ENCODE measurements at places on chromosomes 5 and 9.

DNA sequence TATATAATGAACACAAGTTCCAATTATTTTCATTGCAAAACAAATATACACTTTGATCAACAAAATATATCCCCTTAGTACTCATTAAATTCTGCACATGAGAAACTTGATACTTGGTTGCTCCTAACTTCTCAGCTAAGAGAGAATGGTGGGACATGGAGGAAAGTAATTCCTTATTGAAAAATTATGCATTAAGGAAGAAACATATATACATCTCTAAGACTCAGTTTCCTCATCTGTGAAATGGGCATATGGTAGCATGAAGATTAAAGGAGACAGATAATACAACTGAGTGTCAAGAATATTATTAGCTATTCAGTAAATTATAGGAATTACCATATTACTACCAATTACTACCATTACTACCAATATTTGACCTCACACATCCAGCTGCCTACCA is 85.8 kb downstream of the CRB2 start:
- no peak for DNase-seq

GRCh38 chr5:139647506-139648204 is 494 bp upstream of the CXXC5 start:
- DNase-seq: no peak

DNA sequence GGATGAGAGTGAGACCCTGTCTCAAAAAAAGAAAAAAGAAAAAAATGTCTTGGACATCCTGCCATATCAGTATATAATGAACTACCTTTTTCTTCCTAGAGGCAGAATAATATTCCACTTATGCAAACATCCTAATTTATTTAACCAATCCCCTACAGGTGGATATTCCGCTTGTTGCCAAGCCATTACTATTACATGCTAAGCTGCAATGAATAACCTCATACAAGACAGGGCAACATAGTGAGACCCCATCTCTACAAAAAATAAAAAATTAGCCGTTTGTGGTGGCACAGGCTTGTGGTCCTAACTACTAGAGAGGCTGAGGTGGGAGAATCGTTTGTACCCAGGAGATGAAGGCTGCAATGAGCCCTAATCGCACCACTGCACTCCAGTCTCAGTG is 1.7 kb upstream of the AFF4 start:
- no peak for DNase-seq

GRCh38 chr9:96331236-96331947 is 29.4 kb upstream of the HSD17B3 start:
- no peak for DNase-seq

- DNase-seq: no peak
Measured at GRCh38 chr5:107469485-107470294, 201.0 kb downstream of the EFNA5 start.

DNA sequence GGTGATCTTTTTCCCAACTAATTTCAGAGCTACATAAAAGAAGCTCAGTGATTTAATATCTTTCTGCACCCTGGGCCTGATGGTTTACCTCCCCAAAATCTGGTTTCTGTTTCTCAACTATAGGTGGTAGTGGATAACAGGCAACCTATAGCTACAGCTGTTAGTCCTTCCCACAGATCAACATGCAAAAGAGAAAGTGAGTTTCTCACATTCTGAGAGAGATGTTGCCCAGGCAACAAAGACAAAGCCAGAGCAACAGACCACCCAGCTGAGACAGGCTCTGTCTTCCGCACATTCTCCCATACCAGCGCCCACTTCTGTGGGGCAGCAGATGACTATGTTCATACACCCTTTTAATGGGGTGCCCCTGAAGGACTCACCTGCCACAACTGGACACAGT is 40.7 kb upstream of the PPP2R2B start:
- DNase-seq: no peak

- DNase-seq: no peak
Measured at GRCh38 chr5:133110709-133111108, 58.9 kb downstream of the HSPA4 start.

GRCh38 chr5:92694067-92694466 is 887.0 kb downstream of the NR2F1-AS1 start:
- DNase-seq: no peak

GRCh38 chr5:150779397-150780186 is 1.0 kb downstream of the SMIM3 start:
- DNase-seq: no peak

- no peak for DNase-seq
Measured at GRCh38 chr5:168612996-168613395, 33.8 kb upstream of the PANK3 start.

- DNase-seq: no peak
Measured at GRCh38 chr9:129145841-129146292, 32.2 kb downstream of the IER5L start.

- no peak for DNase-seq
Measured at GRCh38 chr5:1564182-1564748, 40.5 kb upstream of the LPCAT1 start.

DNA sequence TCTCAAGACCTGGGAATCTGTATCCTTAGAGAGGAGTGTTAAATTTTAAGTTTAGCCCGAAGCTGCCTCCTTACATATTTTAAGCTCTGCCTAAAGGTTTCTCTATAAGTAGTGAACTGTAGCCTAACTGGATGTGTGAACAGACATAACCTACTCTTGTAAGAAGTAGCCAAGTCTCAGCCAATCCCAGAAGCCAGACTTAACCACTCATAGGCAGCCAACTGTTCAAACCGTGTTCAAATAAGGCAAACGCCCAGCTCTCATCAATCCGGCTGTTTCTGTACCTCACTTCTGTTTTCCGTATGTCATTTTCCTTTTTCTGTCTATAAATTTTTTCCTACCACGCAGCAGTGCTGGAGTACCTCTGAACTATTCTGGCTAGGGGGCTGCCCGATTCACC is 58.7 kb upstream of the HRH2 start:
- no peak for DNase-seq

DNA sequence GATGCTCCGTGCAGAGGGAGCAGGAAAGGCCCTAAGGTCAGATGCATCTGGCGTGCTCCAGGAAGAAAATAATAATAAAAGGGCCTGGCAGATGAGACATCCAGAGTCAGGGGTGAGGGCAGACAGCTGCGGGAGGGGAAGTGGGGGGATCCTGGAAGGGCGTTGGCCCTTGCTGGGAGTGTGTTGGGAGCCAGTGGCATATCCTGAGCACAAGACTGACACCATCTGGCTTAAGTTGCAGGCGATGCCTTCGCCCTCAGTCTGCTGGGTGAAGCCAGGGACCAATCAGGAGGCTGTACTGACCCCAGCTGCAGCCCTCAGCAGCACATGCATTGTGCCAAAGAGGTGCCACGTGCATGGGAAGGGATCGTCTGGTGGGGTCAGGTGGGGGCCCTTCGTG is 3.8 kb downstream of the OR2V2 start:
- DNase-seq: no peak

DNA sequence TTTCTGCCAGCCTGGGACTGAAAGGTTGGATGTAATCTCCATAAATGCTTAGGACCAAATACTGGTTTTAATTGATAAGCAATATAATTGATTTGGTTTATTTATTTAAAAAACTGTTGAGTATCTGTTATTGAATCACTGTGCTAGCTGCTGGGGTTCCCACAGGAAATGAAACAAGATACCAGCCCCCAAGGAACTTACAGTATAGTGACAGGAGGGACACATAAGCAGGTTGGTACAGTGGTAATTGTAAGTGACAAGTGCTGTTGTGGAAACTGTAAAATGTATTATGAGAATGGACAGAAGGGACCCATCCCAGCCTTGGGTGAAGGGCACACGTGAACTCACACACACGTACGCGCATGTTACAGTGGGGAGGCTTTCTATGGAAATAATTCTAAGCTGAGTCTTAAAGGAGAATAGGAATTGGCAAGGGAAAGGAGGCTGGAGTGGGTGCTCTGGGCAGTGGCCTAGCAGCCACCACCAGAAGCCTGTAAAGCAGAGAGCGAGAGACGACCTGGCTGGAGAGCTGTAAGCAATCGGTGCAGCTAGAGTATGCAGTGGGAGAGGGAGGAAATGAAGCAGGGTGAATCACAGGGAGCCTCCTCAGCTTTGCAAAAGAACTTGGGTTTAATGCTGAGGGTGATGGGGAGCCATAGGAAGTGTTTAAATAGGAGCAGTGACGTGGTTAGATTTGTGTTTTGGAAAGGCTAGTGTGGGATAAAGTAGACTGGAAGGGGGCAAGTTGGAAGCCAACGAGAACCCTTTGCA is 39.3 kb downstream of the GLRA1 start:
- no peak for DNase-seq

GRCh38 chr9:131366761-131367401 is 27.0 kb upstream of the PRRC2B start:
- DNase-seq: no peak

- DNase-seq: no peak
Measured at GRCh38 chr5:5330728-5331452, 91.6 kb upstream of the ICE1 start.

DNA sequence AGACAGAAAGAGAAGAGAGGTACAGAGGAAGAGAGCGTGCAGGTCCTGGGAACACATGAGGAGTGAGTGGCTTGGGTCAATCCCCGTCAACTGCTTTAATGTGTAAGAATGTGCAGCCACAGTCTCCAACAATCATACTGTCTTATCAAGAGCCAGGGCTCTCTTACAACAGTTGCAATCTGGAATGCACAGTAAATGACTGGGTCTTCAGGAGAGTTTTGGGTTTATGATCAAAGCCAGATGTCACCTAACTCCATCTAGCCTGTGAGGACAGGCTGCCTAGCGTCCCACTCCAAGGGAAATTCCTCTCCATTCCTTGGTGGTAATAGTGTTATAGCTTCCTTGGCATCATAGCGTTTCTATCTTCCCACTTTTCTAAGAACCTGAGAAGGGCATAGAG is 75.0 kb upstream of the TRIO start:
- DNase-seq: no peak

DNA sequence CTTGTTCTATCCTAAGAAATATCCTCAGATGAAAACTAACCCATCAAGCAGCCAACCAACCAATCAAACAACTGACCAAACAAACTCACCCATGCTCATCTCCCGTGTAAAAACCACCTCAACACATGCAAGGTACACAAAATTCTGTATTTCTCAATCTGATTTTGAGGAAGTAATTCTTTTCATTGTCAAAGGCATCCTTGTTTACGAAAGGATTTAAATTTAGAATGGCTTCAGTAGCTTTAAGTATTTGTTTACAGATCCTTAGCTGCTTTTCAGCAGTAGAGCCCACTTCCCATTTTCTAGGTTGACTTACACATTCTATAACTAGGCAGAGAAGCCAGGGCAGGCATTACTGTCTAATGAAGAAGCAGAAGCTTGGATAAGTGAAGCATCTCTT is 78.6 kb downstream of the NTRK2 start:
- DNase-seq: no peak

DNA sequence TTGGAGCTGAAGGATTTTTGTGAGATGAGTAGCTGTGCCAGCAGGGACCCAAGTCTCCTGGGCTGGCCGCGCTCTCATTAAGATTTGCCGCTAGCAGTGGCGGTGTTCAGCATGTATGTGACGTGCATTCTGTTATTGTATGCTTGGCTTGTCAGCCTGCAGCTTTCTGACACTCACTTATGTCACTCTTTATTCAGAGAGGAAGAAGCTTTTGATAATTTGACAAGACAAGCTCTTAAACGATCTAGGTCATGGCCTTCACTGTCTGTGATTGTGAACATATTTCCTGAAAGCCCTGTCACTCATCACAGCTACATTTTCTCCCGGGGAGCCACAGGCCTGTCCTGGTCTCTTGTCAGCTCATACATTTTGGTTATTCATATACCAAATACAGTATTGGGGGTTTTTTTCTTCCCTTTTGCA is 98.2 kb upstream of the GRHPR start:
- no peak for DNase-seq

DNA sequence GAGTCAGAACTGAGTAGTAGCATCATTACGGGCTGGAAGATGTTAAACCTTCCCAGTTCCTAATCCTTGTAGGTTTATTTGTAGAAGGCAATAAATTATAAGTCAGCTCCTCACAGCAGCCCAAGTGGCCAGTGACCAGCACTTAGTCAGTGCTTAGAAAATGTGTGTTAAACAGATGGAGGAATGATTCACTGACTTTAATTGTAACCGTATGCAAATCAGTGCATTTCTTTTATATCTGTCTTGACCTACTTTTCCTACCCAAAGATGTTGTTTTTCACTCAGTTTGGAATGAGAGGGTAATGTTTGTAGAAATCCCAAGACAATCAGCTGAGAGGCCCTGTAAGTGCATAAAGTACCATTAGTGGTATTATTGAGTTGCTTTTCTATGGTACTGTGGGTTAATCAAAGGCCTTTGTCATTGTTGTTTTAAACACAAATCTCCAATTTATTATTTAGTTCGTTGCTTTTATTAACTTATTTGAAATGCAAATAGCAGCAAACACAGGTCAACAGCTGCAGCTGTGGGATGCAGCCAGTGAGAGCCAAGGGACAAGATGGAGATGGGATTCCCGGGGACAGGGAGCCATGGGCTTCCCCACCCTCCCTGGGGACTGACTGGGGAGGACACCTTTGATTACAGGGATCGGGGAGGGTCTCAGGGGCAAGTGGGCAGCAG is 49.8 kb downstream of the MAP1B start:
- no peak for DNase-seq

DNA sequence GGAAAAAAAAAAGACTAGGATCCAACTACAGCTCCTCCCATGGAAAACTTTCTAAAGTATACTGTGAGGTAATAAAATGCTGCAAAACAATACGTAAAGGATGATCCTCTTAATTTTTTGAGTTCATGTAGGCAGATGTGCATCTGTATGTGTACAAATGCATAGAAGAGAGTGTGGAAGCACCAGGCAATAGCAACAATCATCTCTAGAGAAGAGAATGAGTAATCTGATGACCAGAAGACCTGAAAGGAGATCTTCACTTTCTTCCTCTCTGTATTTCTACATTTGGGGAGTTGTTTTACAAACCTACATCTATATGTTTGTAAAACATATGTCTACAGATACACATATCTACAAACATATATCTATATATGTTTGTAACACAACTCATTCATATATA is 29.3 kb upstream of the SPDL1 start:
- no peak for DNase-seq

GRCh38 chr5:148976569-148977381 is 86.1 kb downstream of the SH3TC2 start:
- no peak for DNase-seq

GRCh38 chr5:134920848-134921575 is 16.1 kb downstream of the PCBD2 start:
- no peak for DNase-seq

- no peak for DNase-seq
Measured at GRCh38 chr9:132577119-132577518, 5.3 kb upstream of the BARHL1 start.

GRCh38 chr5:54007827-54008777 is 302.3 kb downstream of the ARL15 start:
- no peak for DNase-seq

DNA sequence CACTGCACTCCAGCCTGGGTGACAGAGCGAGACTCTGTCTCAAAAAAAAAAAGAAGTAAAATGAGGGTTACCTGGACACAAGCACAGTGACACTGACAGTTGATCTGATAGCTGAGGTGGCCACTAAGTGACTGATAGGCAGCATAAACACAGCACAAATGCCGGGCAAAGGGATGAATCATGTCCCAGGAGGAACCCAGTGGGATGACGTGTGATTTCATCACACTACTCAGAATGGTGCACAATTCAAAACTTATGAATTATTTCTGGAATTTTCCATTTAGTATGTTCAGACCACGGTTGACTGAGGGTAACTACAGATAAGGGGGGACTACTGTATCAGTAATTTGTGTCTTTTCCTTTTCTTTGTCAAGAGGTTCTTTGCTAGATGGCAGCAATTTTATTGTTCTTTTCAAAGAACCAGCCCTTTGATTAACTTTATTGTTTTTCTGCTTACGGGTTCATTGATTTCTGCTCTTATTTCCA is 34.3 kb upstream of the RNF130 start:
- DNase-seq: no peak

GRCh38 chr5:122772446-122772845 is 2.4 kb upstream of the SNX2 start:
- no peak for DNase-seq

Data from activated T-cell treated with anti-CD3 and anti-CD28 coated beads, Interleukin-2, amount 50 U/mL, for 24 hours (primary cell).